ENCODE measurements at places on chromosomes 4 and X.

DNA sequence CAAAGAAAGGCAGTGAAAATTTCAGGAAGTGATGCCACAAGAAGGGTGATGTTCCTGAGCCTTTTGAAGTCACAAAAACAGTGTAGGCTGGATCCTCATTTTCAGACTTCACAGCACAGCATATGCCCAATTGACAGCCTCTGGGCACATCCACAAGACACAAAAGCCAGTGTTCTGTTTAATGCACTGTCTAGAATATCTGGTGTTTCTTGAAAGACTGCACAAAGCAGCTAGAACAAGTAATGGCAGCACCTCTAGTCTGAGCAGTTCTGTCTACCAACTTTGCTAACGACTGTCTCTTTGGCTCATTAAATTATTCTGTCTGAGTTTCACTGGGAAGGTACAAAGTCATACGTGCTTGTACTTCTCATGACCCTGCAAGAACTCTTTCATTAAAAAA is 417.1 kb upstream of the GALNT7 start:
- no peak for DNase-seq

DNA sequence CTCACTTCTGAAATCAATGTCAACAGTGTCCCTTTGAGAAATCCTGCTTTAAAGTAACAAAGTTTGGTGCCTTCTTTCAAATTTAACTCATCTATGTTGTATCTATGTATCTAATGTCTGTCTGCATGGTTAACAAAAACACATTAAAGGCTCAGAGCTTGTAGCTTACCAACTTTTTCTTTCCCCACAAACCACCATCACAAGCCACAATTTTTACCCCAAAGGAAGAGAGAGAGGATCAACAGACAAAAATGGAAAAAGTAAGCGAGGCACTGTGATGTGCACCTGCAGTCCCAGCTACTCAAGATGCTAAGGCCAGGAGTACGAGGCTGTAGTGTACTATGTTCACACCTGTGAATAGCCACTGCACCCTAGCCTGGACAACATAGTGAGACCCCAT is 17.2 kb downstream of the ATRX start:
- DNase-seq, result no peak

DNA sequence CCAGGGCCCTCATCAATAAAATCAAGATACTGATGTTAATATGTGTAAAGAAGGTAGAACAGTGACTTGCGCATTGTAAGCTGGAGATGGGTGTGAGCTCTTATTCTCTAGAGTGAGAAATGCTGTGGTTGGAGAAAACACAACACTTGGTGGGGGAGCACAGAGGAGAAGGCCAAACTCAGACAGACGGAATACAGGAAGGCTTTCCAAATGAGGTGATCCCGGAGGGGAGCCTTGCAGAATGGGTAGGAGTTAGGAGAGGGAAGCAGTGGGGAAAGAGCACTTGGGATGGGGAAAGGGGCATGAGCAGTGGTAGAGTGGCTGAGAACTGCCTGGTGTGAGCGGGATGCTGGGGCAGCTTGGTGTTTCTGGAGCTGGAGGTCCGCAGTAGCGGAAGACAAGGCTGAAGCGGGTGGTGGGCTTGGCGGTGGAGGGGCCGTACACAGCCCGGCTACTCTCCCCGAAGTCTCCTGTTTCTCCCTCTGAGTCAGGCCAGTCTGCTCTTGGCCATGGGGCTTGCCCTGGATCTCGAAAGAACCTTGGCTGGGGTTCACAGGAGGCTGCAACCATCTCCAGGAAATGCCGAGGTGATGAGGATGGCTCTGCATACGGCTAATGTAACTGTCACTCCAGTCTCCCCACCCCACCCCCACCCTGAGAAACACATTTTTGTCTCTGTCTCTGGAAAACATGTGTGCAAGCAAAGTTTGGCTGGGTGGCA is 11.3 kb upstream of the PLAC1 start:
- DNase-seq, result no peak

- DNase-seq, result no peak
These were observed 346.6 kb downstream of the DHX15 start for GRCh38 chr4:24237709-24238108.

- DNase-seq, result no peak
These were observed 67.3 kb upstream of the PRPS1 start for GRCh38 chrX:107560980-107561379.

GRCh38 chr4:125392694-125393093 is 77.9 kb downstream of the FAT4 start:
- no peak for DNase-seq

Data from activated naive CD8-positive, alpha-beta T cell treated with anti-CD3 and anti-CD28 coated beads, Interleukin-2, amount 50 U/mL, for 24 hours (primary cell).